ENCODE measurements at places on chromosomes 1 and 21.

GRCh38 chr1:116740746-116741145 is 13.5 kb upstream of the CD2 start:
- DNase-seq, result no peak

- no peak for DNase-seq
Measured at GRCh38 chr1:9224664-9225410, 9.7 kb upstream of the H6PD start.

GRCh38 chr1:31660871-31661455 is 16.3 kb upstream of the PEF1 start:
- DNase-seq, result no peak

GRCh38 chr1:18886003-18886335 is 16.4 kb downstream of the ALDH4A1 start:
- DNase-seq, result no peak

DNA sequence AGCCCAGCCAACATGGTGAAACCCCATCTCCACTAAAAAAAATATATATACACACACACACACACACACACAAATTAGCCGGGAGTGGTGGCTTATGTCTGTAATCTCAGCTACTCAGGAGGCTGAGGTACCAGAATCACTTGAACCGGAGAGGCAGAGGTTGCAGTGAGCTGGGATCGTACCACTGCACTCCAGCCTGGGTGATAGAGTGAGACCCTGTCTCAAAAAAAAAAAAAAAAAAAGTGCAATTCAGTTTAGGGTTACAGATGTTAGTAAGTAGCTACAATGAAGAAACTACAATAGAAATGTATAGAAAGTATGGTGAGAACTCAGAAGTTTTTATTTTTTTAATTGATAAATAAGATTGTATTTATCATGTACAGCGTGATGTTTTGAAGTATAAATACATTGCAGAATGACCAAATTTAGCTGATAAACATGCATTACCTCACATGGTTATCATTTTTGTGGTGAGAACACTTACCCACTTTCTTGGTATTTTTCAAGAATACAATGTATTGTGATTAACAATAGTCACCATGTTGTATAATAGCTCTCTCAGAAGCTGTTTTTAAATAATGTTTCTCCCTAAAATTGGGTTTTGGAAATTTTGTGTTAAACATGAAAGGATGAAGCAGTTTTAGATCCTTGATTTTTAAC is 17.9 kb downstream of the KDM1A start:
- DNase-seq, result no peak

- DNase-seq, result peak; percentile 49
Measured at GRCh38 chr1:116359060-116359830, 13.8 kb upstream of the ATP1A1 start.

GRCh38 chr21:42755766-42756579 is 102.6 kb downstream of the PDE9A start:
- DNase-seq, result no peak

DNA sequence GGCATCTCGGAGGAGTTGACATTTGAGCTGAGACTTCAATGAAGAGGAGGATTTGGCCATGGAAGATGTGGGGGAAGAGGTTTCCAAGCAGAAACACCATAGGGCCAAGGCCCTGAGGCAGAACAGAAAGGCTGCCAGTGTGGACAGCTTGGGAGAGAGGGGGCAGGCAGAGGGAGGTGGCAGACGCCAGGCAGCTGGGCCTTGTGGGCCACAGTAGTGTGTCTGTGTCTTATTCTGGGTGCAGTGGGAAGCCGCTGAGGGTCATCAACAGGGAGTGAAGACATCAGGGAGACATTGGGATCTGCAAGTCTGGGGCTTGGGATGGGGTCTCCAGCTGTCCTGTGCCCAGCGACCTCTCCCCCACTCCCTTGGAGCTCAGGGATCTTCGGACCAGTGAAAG is 96.8 kb downstream of the LACTBL1 start:
- no peak for DNase-seq

DNA sequence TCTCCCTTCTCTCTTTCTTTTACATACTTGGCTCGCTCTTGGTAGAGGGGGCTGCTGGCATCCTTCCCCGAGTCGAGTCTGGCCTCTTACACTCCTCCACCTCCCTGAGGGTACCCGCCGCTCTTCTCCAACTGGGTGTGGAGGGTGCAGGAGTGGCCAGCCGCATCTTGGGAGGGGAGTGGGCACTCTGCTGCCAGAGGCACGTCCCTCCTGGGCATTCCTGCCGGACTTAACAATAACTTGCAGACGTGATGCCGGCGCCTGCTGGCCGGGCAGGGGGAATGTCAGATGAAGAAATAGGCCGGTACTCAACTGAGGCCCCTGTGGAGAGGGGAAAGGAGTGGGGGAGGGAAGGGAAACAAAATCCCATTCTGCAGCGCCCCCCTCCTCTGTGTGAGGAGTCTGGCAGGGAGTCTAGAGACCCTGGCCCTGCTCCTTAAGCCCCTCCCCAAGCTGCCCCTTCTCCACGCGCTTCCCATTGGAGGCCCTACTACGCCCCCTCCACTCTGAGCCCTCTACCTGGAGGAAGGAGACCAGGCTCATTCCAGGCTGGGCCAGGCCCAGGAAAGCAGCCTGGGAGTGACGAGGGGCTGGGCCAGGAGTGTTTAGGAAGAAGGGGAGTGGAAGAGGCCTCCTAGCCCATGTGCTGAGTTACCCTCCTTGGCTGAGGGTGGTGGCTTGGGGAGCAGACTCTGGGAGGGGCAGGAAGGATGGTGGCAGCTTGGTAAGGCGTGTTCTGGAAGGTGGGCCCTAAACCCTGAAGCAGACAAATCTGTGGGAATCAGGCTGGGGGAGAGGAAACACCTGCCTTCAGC is 1.8 kb downstream of the ATP2B4 start:
- DNase-seq, result peak; percentile 23

DNA sequence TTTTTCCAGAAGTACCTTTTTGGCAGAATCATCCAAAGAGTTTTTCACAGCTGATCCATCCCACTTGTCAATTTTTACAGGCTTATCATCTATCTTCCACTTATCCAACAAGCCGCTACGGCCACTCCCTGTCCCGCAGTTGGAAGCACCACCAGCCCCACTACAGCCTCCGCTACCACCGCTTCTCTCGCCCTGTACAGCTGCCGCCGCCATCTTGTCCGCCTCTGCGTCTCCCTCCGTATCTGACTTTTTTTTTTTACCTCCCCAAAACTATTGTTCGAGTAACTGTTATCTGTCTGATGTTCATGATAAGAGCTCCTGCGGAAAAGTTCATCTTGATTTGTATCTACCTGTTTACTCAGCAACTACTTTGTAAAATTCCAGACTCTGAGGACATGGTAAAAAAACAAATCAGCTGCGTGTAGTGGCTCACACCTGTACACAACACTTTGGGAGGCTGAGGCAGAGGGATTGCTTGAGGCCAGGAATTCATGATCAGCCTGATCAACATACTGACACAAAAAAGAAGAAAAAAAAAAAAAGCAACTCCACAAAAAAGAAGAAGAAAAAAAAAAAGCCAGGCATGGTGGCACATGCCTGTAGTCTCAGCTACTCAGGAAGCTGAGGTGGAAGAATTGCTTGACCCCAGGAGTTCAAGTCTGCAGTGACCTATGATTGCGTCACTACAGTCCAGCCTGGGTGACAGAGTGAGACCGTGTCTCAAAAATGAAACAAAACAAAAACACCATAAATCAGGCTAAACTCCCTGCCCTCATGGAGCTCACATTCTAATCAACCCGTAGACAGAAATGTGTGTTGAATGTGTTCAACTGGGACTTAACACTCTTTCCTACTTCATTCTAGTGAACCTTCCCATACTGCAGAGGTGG is 8.0 kb upstream of the EYA3 start:
- no peak for DNase-seq

DNA sequence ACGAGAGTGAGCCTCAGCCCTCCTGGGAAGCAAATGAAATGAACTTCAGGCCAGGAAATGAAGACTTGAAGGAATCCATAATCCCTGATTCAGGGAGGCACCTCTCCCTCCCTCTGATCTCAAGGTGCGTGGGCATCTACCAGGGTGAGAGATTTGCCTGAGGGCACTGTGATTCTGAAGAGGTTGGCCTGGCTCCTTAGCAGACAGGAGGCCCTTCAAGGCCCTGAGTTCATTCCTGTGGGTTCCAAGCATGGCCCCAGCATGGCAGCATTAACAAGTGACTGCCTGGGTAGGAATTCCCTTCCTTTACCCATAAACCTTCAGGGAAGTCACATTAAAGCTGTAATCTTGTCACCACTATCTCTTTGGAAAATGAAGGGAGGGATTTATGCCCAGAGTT is 29.8 kb upstream of the IFNGR2 start:
- peak; percentile 43 for DNase-seq

- DNase-seq, result no peak
Measured at GRCh38 chr1:150022357-150022756, 11.8 kb upstream of the OTUD7B start.

DNA sequence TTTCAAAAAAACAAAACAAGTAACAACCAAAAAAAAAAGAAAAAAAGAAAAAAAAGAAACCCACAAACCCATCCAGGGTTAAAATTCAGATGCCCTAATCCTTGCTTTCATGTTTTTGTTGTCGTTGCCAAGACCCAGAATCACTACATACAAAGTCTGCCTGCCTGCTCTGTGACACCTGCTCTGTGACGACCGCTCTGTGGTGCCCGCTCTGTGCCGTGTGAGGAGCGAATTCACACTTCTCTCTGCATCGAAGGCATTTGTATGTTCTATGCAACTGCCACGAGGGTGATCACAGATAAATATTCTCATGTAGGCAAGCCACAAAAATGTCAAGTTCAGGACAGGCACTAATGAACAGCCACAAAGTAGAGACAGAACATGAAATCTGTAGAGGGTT is 178.6 kb downstream of the SLC45A1 start:
- DNase-seq, result no peak

DNA sequence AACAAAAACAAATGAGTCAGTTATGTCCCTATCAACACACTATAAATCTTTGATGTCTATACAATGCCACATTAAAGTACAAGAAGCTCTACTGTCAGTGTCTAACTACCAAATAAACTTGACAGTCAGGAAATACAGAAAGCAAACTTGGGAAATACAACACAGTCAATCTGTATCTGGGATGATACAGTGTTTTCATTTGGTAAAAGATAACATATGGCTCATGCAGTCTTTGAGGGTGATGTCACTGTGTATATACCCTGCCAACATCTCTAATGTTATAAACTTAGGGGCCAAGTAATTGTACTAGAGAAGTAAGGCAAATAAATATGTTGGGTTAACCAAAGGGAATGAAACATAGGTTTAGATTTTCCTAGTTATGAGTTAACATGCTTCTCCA is 552.5 kb upstream of the ADAMTS5 start:
- DNase-seq, result no peak

- no peak for DNase-seq
Measured at GRCh38 chr1:210607361-210607760, 278.7 kb downstream of the HHAT start.

- DNase-seq, result no peak
Measured at GRCh38 chr1:110677526-110677925, 2.8 kb upstream of the KCNA3 start.

- DNase-seq, result no peak
Measured at GRCh38 chr1:57046462-57046861, 80.6 kb upstream of the C8B start.

- DNase-seq, result no peak
Measured at GRCh38 chr1:43803105-43803504, 95.8 kb downstream of the ST3GAL3 start.

- DNase-seq, result no peak
Measured at GRCh38 chr1:235779770-235780169, 86.9 kb downstream of the LYST start.

GRCh38 chr1:57678138-57678537 is 254.3 kb upstream of the DAB1 start:
- no peak for DNase-seq

DNA sequence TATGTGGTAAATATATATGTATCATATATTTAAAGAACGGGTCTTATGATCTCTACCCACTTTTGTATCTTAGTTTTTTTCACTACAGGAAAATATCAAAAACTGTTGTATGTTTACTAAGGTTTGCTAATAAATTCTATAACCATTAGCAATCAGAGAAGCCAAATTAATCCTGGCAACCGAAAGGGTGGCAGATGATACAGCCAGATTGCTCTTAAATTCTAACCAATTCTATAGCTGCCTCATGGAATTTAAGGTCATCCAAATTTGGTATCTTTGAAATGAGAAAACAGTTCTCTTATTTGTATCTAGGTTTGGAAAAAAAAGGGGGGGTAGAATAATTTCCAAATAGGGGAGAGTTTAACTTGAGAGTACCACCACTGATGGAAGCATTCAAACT is 591.2 kb downstream of the SMYD3 start:
- no peak for DNase-seq

GRCh38 chr1:18283601-18284385 is 176.2 kb downstream of the IGSF21 start:
- no peak for DNase-seq

DNA sequence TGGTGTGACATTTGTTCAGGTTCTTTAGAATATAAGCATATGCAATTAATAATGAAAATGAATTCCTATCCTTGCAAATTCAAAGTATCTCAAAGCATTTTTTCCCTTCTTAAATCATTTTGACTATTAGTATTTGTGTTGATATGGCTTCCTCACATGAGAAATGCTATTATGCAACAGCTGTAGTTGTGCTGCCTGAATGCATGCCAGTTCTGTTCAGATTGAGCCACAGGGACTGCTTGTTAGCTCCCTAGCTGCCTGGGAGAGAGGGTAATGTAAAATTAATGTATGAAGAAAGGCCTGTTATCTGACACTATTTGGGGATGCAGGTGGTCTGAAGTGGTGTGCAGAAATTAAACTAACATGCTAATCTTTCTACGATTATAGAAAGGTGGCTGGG is 45.5 kb downstream of the CACHD1 start:
- no peak for DNase-seq

DNA sequence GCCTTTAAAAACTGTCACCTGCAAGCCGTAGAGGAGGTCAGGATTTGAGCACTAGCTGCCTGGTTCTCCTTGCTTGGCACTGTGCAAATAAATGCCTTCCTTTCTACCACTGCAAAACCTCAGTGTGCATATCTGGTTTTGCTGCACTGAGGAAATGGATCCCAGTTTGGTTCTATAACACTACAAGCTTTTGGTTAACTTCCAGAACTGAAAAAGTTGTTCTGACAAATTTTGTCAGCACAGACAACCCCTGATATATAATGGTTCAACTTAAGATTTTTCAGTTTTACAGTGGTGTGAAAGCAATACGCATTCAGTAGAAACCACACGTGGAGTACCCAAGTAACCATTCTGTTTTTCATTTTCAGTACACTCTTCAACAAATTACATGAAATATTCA is 29.8 kb upstream of the GALNT2 start:
- no peak for DNase-seq

DNA sequence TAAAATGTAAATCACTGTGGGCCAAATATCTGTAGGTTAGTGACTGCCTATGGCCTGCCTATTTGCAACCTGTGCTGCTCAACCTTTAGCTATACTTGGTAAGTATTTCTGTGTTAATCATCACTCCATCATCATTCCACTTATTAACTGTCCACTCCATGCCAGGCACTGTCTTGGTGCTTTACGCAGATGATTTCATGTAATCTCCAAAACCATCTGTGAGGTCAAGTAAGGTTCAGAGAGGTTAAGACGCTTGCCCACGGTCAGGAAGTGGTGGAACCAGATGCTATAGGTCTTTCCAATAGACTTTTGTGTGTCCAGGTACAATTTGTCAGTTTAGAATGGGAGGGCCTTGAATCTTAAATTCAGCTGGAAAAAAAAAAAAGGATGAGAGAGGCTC is 10.8 kb upstream of the PHACTR4 start:
- no peak for DNase-seq

Data from LoVo (cell line).